Activated T-helper 17 cell treated with anti-CD3 and anti-CD28 coated beads, Interleukin-2, amount 50 U/mL, for 72 hours (primary cell): ENCODE measurements at places on chromosomes 2 and 18.
A peak's percentile ranks its signal among the peaks of the same experiment; 100 is the strongest.

GRCh38 chr18:74243127-74243526, 48.6 kb downstream of the CYB5A start:
- no peak for ATAC-seq

DNA sequence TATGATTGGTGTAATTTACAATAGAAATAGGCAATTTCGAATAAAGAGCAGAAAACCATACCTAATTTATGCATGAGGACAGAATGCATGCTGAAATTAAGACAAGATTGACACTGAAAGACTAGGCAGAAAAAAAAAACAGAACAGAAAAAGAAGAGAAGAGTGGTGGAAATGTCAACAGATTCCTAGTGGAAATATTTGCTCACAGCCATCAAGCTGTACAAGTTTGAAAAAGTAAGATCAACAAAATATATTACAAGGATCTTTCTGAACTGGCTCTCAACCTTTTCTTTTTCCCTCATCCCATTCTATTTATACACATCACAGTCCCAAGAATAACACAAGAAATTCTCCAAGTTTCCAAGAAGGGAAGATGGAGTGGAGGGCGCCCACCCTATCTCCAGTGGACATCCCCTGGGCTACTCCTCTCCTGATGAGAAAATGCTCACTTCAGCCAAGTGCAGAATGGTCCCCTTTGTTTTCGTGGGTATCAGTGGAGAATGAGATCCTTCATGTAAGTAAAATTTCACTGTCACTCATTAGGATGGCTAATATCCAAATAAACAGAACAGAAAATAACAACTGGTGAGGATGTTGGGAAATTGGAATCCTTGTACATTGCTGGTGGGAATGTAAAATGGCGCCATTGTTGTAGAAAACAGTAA, 51.0 kb upstream of the ZNF532 start:
- ATAC-seq = no peak

- no peak for ATAC-seq
Observed at GRCh38 chr18:27794181-27794926, 382.6 kb downstream of the CDH2 start.

GRCh38 chr2:239065962-239066361, 218.1 kb downstream of the TWIST2 start:
- ATAC-seq = no peak

DNA sequence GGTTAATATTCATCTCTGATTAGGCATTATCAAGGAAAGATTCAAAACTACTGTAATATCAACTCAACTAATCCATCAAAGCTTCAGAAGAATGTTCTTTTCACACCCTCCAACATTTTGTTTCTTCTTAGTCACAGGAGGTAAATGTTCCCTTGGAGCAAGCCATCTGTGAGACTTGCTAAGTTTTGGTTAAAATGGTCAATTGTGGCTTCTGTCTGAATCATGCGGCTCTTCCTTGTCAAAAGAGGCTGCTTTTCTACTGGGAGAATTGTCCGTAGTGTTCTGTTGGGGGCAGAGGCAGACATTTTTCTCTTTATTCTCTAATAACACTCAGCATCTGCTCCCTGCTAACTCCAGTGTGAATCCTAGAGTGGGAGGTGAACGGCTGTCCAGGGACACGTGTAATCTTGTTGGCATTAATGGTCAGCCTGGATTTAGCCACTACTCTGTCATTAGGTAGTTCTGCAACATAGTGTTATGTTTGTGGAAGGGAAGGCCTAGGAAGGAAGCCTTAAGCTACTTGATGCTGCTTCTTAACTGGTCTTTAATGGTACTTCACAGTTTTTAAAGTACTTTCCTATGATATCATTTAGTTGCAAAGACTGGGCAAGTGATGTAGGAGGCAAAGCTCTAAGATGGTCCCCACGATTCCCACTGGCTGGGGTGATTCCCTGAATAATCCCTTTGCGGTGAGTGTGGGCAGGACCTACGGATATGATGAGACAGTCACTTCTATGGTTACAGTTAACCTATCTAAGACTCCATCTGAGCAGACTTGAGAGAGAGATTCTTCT, 22.6 kb upstream of the FAP start:
- ATAC-seq = no peak

DNA sequence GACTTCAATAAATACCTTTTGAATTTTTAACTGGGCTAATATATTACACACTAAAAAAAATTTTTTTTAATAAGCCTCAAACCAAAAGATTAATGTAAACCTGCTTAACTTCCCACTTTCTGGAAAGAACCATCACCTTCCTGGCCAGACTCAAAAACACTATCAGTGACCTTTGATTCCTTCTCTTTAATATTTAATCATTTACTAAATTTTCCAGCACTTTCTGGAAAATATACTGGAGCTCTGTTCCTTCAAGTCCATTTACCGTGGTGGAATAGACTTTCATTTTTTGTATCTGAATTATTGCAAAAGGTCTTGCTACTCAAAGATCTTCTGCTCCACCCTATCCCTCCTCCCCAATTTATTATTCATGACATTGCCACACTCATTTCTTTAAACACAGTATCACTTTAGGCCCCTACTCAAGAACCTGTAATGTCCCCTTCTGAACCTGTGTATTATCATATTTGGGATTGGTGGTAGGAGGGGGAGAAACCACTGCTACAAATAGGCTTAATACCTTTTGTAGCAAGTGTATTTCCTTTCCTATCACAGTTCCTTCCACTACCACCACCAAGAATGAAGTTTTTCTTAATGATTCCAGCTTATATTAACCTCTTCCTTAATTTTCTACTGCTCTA, 7.4 kb downstream of the PPP4R3B start:
- ATAC-seq = no peak

DNA sequence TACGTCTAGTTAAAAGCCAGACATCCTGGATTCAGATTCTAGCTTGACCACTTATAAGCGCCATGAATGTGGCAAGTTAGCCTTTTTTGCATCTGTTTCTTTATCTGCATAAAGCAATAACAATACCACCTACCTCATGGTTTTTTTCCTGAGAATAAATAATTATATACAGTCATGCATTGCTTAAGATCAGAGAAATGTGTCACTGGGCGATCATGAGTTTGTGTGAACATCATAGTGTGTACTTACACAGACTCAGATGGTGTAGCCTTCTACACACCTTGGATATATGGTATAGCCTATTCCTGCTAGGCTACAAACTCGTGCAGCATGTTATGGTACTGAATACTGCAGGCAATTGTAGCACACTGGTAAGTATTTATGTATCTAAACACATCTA, 84.7 kb upstream of the PELI1 start:
- peak; percentile 19 for ATAC-seq

DNA sequence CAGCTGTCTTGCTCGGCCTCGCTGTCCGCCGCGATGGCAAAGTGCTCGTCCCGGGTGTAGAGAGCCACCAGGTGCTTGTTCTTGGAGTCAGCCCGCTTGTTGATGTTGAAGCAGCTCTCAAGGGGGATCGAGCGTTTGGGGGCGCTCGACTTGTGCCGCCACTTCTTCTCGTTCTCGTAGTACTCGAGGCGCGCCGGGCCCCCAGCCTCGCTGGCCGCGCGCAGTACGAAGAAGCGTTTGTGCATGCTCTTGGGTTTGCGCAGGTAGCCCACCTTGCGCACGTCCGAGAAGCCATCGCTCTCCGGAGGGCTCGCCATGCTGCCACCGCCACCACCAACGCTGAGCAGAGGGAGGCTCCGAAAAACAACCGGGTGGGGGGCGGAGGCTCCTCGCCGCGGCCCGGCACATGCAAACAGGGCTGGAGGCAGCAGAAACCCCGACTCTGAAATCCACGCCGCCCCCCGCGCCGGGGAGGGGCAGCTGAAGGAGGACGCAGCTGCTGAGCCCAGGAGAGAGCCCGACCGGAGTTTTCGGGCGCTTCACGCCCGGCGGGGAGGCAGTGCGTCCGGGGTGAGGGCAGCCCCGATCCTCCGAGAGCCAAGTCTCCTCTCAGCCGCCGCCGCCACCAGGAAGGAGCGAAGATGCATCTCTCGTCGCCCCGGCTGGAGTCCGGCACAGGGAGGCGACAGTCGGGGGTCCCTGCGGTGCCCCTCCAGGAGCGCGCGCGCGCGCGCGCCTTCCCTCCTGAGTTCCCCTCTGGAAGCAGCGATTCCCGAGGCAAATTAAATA, 1.0 kb downstream of the IRS1 start:
- peak; percentile 33 for ATAC-seq

DNA sequence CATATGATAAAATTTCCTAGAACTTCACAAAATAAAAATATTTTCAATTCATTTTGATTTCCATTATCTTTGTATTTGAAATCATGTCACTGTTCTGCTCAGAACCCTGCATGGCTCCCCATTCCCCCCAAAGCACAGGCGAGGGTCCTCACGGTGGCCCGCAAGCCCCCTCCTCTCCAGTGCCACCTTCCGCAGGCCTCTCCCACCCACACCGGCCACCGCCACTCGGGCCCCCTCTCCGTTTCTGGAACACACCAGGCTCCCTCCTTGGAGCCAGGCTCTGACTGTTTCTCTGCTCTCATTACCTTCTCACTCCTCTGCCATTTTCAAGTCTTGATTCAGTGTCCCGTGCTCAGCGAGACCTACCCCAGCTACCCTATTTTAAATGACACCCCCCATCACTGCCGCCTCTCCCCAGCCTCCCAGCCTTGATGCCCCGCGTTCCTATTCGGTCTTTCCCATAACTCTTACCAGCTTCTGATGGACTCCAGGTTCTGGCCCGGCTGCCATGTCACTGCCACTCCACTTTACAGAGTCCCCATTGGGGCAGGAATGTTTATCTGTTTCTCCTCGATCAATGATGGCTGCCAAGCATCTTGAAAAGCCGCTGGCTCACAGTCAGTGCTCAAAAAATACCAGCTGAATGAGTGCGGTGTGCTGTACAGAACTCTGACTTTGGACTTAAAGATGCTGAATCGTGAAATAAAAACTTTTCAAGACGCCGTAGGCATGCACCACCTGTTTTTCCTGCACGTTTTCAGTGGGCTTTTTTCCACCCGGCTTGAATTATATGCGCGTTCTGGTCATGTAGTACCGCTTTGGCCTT, 201.0 kb downstream of the GBX2 start:
- ATAC-seq = no peak

DNA sequence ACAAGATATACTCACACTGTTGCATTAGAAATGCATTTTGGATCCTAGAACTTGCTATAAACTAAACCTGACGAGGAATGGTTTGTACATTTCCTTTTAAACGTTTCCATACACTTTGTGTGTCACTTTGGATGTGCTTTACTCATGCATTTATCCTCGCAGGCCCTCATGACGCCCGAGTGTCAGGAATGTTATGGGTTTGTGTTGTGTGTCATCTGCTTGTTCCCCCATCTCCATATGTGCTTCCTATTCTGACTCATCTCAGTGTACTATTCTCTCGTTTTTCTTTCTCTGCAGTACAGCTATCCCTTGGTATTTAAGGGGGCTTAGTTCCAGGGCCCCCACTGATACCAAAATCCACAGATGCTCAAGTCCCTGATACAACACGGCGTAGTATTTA, 121.5 kb upstream of the RASGRP3 start:
- ATAC-seq = no peak

- no peak for ATAC-seq
Observed at GRCh38 chr2:201208563-201209252, 25.8 kb downstream of the CASP10 start.

DNA sequence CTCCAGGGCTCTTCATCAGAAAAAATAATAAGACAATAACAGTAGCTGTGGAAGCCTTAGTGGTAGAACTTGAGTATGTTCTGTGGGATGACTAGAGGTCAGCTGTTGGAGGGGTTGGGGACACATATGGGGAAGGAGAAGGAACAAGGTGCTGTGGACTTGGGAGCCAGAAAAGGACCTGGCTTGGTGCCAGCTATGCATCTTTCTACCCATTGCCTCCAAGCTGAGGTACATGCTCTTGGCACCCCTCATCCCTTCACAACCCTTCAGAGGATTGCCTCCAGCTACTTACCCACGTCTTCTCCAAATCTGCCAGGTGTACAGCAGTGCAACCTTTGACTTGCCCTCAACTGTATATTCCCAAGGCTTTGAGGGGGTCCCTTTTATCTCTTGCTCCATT, 15.3 kb upstream of the EPAS1 start:
- no peak for ATAC-seq

DNA sequence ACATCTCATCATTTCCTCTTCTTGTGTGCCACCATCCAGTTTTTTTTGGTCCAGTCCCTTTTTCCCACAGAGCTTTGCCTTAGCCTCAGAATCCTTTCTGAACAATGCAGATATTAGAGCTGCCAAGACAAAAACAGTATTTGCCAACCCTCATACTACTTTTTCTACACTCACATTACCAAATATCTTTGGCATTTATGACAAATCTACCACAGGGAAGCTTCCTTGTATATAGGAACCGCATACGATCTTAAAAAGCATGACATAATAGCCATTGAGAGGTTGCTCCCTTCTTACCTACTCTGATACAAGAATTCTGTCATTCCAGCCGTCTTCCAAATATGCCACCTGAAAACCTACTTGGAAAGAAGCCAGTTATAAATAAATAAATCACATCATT, 9.4 kb downstream of the ZNF24 start:
- ATAC-seq = no peak

GRCh38 chr18:24558403-24558802, 98.0 kb downstream of the HRH4 start:
- ATAC-seq = no peak

DNA sequence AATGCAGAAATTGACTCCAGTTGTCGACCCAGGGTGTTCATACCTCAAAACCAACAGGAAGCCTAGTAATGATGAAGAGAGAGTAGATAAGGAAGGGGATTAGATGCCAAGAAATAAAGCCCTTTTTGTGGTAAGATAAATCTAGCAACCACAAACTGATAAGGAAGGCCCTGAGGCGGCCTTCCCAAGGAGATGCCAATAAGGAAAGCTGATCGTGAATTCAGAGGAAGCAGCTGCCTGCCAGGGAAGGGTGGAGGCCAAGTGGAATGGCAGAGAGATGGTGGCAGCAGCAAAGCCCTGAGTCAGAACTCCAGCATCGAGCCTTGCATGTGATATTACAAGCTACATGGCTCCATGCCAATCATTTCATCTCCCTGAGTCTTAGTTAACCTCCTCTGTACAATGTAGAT, 126.3 kb downstream of the IRS1 start:
- no peak for ATAC-seq

- no peak for ATAC-seq
Observed at GRCh38 chr18:837922-838321, 25.9 kb upstream of the YES1 start.

DNA sequence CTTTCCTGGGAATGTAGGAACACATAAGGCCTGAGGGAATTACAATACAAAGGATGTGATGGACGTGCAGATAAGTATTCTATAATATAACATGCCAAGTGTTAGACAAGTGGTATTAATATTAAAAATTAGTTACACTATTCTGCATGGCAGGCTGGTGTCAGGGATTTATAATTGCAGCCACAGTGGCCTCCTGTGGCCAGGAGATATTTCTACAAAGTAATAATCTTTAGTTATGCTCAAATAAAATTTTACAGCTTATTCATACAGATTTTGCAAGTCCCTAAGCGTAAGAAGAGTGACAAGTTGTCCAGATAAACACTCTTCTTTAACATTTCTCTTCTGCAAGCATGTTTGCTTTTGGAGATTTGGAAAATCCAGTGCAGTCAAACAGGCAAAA, 90.4 kb upstream of the CBLN2 start:
- ATAC-seq = no peak
